ENCODE measurements at places on chromosomes 11 and 22.

GRCh38 chr22:27195494-27195893 lies 538.1 kb downstream of the MIAT start:
- ATAC-seq = peak; percentile 17
- H3K4me3 ChIP-seq = no peak overlapping the region
- H3K36me3 ChIP-seq = no peaks in the 10 kb centered on the region
- peaks cover 7% of the 10 kb centered on the region for H3K4me1 ChIP-seq

DNA sequence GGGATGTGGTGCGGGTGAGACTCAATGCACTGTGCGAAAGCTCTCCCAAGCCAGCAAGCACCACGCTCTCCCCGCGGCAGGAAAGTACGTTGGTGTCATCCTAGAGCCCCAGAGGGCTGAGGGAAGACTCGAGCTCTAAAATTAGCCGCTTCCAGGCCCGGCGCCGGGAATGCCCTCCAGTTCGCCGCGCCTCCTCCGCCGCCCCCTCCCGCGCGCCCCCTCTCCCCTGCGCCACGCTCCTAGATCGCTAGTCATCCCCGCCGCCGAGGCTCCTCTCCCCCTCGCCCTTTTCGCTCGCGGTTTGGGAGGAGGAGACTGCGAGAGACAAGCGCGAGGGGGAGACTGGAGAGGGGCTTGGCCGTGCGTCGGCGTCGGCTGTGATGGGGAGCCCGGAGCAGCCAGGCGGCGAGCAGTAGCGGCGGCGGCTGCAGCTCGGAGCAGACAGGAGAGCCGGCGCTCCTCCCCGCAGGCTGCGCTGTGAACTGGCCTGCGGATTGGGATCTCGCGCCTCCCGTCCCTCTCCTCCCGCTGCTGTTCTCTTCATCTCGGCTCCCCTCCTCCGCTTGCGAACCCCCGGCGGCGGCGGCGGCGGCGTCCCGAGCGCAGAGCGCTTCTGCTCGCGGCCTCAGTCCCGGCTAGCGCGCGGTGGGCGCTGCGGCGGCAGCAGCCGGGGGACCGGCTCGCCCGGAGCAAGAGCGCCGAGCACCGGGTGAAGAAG lies at the start of gene FAT3:
Gene FAT3 (plus strand): TSS at position 412 of the 718 bp plus-strand sequence. CDS start 127,295 bp downstream, outside the sequence.
- peak within 1 kb of the TSS; percentile 62 for H3K4me3 ChIP-seq
- peak; percentile 52 for ATAC-seq
- H3K27ac ChIP-seq = peak within 1 kb of the TSS; percentile 76
- no peaks in the 10 kb centered on the region for H3K36me3 ChIP-seq
- peaks cover 78% of the 10 kb centered on the region for H3K27me3 ChIP-seq
- peaks cover 39% of the 10 kb centered on the region for H3K4me1 ChIP-seq

DNA sequence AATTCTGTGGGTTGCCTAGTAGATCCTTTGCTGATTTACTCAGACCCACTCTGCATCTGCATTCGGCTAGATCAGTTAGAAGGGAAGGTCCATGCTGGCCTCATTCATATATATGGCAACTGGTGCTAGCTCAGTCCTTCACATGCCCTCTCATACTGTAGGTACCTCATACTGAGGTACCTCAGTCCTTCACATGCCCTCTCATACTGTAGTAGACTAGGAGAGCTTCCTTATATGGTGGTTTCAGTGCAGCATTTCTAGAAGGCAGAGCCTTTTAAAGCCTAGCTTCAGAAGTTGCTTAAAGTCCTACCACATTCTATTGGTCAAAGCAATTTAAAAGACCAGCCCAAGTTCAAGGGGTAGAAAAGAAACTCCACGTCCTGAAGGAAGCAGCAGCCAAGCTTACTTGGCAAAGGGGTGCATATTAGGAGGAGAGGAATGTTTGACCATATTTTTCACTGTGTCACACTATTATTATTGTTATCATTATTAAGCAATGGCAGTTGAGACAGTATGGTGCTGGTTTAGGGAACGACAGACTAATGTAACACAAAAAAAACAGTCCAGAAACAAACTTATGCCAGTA lies 356.4 kb downstream of the DYNC2H1 start:
- H3K4me1 ChIP-seq = no peaks in the 10 kb centered on the region
- no peak for ATAC-seq
- no peaks in the 10 kb centered on the region for H3K27me3 ChIP-seq
- H3K27ac ChIP-seq = no peak overlapping the region
- H3K4me3 ChIP-seq = no peak overlapping the region

DNA sequence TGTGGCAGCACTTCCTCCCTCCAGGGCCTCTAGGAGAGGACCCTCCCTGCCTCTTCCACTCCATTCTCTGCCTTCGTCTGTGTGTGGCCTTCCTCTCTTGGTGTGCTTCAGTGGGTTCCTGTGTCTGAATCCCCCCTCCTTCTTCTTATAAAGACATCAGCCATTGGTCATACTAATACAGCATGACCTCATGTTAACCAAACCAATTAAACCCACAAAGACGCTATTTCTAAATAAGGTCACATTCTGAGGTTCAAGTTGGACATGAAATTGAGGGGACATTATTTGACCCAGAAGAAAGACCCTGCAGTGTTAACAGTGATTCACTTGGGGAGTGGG lies 398.6 kb downstream of the SHANK2 start:
- no peaks in the 10 kb centered on the region for H3K36me3 ChIP-seq
- H3K4me3 ChIP-seq = no peak overlapping the region
- H3K27ac ChIP-seq = no peak overlapping the region
- no peaks in the 10 kb centered on the region for H3K4me1 ChIP-seq
- H3K27me3 ChIP-seq = no peaks in the 10 kb centered on the region
- no peak for ATAC-seq

DNA sequence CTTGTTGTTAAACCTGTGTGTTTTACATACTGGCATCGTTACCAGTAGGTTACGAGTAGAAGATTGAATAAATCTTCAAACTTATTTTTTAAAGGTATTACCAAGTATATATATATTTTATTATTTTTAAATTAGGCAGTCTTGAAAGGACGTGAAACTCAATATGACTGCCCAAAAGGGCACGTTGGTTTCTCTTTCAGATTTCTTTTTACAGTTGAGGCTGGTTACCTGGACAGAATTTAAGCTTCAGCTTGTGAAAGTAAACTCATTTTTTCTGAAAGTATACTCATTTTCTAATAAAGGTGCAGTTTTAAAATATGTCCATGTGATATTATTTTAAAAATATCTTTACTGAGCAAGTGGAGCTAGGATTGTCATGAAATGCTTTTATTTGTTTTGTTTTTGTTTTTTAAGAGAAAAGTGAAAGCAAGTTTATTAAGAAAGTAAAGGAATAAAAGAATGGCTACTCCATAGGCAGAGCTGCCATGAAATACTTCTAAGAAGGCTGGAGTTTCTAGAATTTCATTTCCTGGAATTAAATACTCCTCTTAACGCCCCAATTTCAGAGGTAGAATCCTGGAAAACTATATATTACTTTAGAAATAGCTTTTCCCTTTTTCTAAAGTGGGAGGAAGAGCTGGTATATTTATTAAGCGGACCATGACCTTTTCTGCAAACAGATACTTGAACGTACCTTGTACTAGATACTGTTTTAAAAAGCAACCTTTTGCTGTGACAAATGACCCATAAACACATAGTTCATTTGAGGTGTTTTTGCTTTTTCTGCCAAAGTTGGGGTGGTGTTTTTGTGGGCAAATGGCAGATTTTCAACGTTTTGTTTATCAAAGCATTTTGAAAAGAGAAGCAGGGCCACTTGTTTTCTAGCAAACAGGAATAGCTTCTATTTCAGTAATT lies 1.9 kb downstream of the FBXO7 start:
- H3K4me1 ChIP-seq = peaks cover 5% of the 10 kb centered on the region
- H3K27me3 ChIP-seq = no peaks in the 10 kb centered on the region
- H3K27ac ChIP-seq = peak overlapping the region; percentile 98
- peak overlapping the region; percentile 84 for H3K4me3 ChIP-seq
- peaks cover 18% of the 10 kb centered on the region for H3K36me3 ChIP-seq

DNA sequence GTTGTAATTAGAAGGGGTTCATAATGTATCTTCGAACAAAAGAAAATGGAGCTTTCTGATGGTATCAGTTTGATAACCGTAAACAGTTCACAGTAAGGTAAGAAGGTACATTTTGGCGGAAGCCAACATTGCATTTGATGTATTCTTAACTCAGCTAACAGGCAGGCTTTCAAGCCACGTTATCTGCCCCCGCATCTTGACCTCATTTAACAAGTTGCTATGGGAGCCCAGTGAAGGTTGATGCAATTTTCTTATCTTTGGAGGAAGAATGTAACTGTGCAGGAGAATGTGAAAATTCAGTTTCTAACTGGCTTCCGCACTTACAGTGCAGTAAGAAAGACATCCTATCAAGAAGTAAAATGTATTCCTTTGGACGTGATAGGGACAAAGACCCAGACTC lies 110.6 kb downstream of the ETS1 start:
- H3K4me3 ChIP-seq = no peak overlapping the region
- H3K27me3 ChIP-seq = no peaks in the 10 kb centered on the region
- no peak for ATAC-seq
- H3K27ac ChIP-seq = no peak overlapping the region

- H3K27ac ChIP-seq = no peak overlapping the region
- no peak for ATAC-seq
- H3K36me3 ChIP-seq = no peaks in the 10 kb centered on the region
- no peaks in the 10 kb centered on the region for H3K4me1 ChIP-seq
These were observed 33.4 kb upstream of the APOL5 start for GRCh38 chr22:35684270-35684700.

- no peaks in the 10 kb centered on the region for H3K27me3 ChIP-seq
- H3K27ac ChIP-seq = peak overlapping the region; percentile 94
- peaks cover 6% of the 10 kb centered on the region for H3K4me1 ChIP-seq
- peak overlapping the region; percentile 89 for H3K4me3 ChIP-seq
- no peaks in the 10 kb centered on the region for H3K36me3 ChIP-seq
These were observed 585 bp downstream of the ARHGEF12 start for GRCh38 chr11:120336641-120337354.

DNA sequence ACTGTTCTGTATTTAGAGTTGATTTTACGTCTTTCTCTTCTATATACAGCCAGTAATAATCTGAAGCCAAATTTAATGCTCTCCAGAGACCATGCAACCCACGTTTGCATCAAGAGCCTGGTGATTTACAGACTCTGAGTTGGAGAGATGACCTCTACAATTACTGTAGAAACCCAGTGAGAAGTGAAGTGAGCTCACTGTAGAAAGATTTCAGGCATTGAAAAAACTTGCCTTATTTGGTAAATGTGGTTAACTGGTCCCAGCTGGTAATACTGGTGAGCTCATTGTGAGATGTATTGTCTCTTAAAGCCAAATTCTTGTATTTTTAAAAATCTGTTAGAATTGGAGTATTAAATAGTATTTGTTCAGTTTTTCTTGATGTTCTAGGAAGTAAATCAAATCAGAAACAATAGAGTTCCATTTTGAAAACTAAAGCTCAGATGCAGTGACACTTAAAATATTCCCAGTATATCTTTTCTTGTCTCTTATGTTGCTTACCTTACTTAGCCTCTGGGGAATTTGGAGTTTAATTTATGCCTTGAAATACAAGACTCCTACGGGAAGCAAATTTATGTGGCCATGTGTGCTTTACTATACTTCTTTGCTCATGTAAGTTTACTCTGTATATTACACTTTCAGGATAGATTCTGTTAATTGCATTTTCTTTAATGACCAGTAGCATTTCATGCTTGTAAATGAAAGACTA lies 189.9 kb downstream of the ARHGAP42 start:
- H3K4me1 ChIP-seq = peaks cover 12% of the 10 kb centered on the region
- no peak for ATAC-seq
- no peak overlapping the region for H3K27ac ChIP-seq
- no peaks in the 10 kb centered on the region for H3K27me3 ChIP-seq

- ATAC-seq = no peak
- no peaks in the 10 kb centered on the region for H3K4me1 ChIP-seq
- H3K36me3 ChIP-seq = no peaks in the 10 kb centered on the region
- no peak overlapping the region for H3K4me3 ChIP-seq
- H3K27ac ChIP-seq = no peak overlapping the region
- no peaks in the 10 kb centered on the region for H3K27me3 ChIP-seq
These were observed 100.0 kb upstream of the ARHGAP20 start for GRCh38 chr11:110812086-110812733.

DNA sequence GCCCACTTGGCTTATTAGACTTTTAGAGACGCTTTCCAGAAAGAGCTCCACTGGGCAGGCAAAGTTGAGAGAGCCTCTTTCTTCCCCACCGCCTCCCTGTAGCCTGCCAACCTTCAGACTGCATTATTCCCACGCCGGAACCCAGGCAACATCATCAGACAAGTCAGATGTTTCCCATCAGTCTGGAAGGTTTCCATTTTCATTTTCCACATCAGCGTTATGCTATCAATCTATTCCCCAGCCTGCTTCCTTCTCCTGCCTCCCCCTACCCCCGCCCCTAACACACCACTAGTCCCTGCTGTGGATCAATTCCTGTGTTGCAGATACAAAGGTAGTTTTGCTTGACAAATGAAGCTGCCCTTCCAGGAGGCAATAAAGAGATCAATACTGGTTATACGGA lies 184.8 kb downstream of the DSCAML1 start:
- ATAC-seq = no peak
- no peaks in the 10 kb centered on the region for H3K4me1 ChIP-seq
- no peak overlapping the region for H3K4me3 ChIP-seq
- H3K36me3 ChIP-seq = no peaks in the 10 kb centered on the region
- H3K27me3 ChIP-seq = peaks cover 50% of the 10 kb centered on the region
- H3K27ac ChIP-seq = no peak overlapping the region

DNA sequence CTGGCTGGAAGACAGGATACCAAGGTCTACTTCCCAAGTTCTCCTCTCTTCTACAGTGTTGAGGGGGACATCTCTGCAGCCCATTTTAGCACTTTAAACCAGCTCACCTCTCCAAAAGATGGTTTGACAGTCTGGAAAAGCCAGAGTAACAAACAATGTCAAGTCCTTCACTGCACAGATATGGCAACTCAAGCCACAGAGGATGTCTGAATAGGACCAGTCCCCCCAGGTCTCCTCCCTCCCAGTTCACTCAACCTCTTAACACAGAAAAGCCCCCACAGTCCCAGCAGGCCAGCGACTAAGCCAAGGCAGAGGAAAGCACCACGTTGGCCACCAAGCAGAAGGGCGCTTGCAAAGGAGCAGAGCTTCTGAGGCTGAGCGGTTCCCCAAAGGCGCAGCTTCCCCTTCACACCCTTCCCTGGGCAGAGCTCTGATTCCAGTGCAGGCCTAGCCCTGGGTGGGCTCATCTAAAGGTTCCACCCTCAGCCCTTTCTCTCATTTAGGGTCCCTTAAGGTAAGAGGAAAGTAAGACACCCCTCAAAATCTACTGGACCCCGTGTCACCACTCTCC lies 62.7 kb downstream of the PAK1 start:
- no peaks in the 10 kb centered on the region for H3K27me3 ChIP-seq
- peak overlapping the region; percentile 78 for H3K4me3 ChIP-seq
- no peaks in the 10 kb centered on the region for H3K36me3 ChIP-seq
- H3K27ac ChIP-seq = peak overlapping the region; percentile 84

- H3K4me3 ChIP-seq = peak within 1 kb of the TSS; percentile 61
- H3K27me3 ChIP-seq = no peaks in the 10 kb centered on the region
- peak; percentile 97 for ATAC-seq
- no peaks in the 10 kb centered on the region for H3K4me1 ChIP-seq
- H3K36me3 ChIP-seq = no peaks in the 10 kb centered on the region
- peak within 1 kb of the TSS; percentile 92 for H3K27ac ChIP-seq
These were observed at the start of gene DPP3 for GRCh38 chr11:66480117-66480938. Gene DPP3 (plus strand): TSS chr11:66480434. CDS start chr11:66482201, 1,767 bp downstream.

GRCh38 chr11:72998676-72999075 lies 143.4 kb downstream of the FCHSD2 start:
- no peaks in the 10 kb centered on the region for H3K36me3 ChIP-seq
- H3K4me3 ChIP-seq = no peak overlapping the region
- ATAC-seq = no peak
- H3K4me1 ChIP-seq = no peaks in the 10 kb centered on the region

GRCh38 chr22:36016684-36017083 lies 11.9 kb downstream of the RBFOX2 start:
- no peak overlapping the region for H3K4me3 ChIP-seq
- peaks cover 29% of the 10 kb centered on the region for H3K4me1 ChIP-seq
- H3K36me3 ChIP-seq = no peaks in the 10 kb centered on the region
- peak overlapping the region; percentile 74 for H3K27ac ChIP-seq
- H3K27me3 ChIP-seq = no peaks in the 10 kb centered on the region
- no peak for ATAC-seq
